Dermis blood vessel endothelial cell (primary cell): ENCODE measurements at places on chromosomes 7 and 10. TPM values are rescaled to one million over a fixed set of nuclear protein-coding genes. Genes with fewer than 3 reads are reported as not detected.
A peak's percentile ranks its signal among the peaks of the same experiment; 100 is the strongest.

DNA sequence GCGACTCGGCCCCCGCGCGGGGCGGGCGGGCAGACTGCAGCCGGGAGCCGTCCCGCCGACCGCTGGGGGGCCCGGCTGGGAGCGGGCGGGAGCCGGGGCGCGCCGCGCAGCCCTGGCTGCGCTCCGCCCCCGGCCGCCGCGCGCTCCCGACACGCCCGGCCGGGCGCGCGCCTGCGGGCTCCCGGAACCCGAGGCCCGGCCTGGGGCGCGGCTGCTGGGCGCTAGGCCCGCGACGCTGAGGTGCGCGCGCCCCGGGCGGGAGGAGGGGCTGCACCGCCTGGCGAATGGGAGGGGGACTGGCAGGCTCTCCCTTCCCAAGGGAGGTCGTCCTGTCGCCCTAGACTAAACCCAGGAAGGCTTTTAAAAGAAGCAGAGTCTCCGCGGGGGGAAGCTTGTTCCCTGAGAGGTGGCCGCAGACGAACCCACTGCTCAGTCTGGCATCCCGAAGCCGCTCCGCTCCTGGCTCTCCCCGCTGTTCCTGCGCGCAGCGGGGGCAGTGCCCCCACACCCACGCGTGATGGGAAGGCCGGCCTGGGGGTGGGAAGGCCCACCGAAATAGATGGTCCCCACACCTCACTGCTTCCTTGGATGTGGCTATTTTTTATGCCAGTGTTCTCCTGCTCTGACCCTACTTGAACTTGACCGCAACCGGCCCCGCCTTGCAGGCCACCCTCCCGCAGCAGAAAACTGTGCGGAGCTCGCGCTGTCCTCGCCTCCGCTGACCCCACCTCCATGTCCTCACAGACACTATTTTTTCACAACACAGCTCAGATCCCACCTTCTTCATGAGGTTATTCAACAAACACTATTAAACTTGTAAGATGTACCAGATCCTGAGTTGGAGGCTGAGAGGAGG, at the start of gene VOPP1:
TSS of gene VOPP1 (minus strand) at position 125 of the 856 bp plus-strand sequence. CDS start 178 bp downstream, outside the sequence.
- DNase-seq = peak; percentile 76

DNA sequence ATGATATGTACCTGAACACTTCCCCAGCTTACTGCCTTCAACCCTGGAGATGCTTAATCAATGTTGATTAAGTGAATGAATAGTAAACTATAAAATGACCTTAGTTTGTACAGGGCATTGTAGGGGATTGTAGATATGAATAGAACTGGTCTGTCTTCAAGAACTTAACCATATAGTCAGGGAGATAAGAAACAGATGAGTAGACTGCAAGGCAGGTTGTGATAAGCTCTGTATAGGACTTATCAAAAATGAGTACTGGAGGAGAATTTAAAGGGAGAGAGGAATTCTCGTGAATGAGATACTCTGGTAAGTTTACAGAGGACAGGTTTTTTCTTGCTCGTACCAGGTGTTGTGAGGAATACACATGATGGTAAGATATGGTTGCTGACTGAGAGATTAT, 27.6 kb downstream of the SGPL1 start:
- DNase-seq = no peak

Gene RET
- 1.0 and 1.2 TPM in 2 replicates for total RNA-seq

DNA sequence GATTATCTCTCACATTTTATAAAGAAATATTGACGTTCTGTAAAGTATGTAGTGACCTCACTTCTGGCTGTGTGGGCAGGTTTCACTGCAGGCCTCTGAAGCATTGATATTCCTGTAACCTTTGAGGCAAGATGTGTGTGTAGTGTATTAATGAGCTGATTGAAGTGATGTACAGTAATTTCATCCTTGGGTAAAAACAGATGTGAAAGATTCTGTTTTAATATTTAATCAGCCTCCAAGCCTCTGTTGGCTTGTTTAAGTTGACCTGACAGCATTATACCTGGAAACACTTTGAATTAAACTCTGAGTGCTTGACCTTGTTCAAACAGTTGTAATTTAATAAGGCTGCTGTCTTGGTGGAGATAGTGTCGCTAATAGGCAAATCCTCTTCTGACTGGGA, 74.9 kb downstream of the KAT6B start:
- DNase-seq = no peak

DNA sequence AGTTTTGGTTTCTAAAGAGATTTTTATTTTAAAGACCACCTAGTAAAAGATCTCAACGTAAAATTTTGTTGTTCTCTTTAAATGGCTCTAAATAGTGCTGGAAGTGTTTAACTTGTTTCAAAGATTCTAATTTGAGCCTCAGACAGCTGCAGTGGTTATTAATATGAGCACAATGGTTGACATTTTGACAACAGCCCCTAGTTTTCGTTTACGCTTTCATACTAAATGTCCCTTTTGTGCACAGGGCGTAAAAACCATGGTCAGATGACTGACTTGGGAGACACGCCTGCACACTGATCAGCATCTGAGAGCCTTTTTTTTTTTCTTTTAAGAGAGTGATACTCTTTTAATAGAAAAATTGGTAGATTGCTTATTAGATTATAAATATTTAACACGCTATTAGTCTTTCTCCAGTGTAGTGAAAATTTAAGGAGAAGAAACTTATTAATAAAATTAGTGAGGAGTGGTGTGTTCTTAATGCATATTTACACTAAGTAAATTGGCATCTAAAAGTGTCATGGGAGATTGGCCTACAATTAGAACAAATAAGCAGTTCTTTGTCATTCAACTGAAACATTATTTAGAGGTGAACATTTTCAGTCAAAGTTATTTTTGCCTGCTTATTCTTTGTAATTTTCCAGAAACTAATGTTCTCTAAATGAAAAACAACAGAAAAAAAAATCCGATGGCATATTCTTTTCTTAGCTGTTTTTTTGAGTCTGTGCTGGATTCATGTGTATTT, 182.8 kb upstream of the PHYHIPL start:
- DNase-seq = no peak

- DNase-seq = no peak
These were observed 35.1 kb downstream of the PDGFA start for GRCh38 chr7:484356-485101.

DNA sequence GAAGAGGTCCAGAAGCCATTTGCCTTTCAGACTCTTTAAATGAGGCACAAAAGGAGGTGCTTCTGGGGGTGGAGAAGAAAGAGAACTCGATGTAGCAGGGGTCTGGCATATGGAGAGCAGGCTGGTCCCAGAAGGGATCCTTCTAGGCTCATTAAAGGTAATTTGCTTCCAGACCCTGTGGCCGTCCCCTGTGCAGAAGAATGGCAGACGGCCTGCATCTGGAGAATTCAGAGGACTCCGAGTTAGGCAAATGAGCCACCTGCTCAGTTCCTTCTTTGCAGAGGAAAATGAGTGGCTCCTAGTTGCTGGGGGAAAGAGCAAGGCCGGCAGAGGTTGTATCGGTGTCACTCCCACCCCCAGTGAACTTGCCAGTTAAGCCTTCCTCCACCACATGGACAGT, 73.8 kb upstream of the FAM180A start:
- DNase-seq = no peak

Gene NFKB2
- total RNA-seq = 33.0 and 35.7 TPM in 2 replicates

DNA sequence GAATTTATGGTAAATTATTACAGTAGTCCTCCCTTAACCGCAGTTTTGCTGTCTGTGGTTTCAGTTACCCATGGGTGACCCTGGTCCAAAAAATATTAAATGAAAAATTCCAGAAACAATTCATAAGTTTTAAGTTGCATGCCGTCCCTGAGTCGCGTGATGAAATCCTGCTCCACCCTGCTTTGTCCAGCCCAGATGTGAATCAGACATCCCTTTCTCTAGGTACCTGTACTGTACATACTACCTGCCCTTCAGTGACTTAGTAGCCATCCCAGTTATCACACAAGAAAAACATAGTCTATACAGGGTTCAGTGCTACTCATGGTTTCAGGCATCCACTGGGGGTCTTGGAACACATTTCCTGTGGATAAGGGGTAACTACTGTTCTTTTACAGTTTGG, 20.5 kb upstream of the RHEB start:
- no peak for DNase-seq

DNA sequence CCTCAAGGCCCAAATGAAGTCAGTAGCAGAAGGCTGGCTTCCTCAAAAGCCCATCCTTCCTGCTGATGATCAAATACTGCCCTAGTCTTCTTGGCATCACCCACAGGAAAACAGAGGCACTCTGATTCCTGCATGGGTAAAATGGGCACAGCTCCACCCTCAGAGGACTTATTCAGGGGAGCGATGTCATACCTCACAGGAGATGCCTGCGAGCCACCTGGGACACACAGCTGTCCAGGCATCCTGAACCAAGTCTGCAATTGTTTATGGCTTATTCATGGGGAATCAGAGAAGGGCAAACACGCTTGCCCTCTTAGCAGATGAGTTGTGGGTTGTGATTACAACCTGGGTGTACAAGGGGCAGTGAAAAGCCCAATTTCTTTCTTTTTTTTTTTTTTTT, 22.0 kb upstream of the LMTK2 start:
- no peak for DNase-seq

GRCh38 chr10:35876248-35876647, 234.2 kb upstream of the FZD8 start:
- no peak for DNase-seq

Gene CFAP58
- 0.85 and 1.2 TPM in 2 replicates for total RNA-seq

Gene GPRIN2
- 0.09 and 0.17 TPM in 2 replicates for total RNA-seq

Gene AKR1C2
- total RNA-seq = 50.2 and 63.2 TPM in 2 replicates

Gene STEAP4
- total RNA-seq = not detected in 2 replicates

DNA sequence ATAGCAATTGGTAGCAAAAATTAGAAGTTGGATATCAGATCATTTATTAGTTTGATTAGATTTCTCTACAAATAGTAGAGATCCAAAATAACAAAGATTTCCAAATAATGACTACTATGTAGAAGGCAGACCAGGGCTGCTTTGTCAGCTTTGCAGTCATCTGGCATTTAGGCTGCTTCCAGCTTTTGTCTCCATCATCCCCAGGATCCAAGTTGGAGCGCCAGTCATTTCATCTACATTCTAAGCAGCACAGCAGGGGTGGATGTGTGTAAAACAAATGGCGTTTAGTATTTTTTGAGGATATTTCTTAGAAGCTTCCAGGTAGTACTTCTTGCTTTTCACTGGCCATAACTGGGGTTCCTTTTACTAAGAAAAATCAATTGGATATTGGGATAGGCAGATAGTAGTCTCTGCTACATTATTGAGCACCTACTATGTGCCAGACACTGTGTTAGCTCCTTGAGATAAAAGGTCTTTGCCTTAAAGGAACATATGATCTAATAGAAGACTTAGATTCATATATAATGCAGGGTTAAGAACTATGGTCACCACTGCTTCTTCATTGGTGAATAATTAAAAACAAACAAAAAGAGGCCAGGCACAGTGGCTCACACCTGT, 41.5 kb downstream of the TPST1 start:
- no peak for DNase-seq

GRCh38 chr7:732094-732541, 5.0 kb upstream of the PRKAR1B start:
- DNase-seq = peak; percentile 83

Gene CTAGE6
- 0.42 and 0.68 TPM in 2 replicates for total RNA-seq

DNA sequence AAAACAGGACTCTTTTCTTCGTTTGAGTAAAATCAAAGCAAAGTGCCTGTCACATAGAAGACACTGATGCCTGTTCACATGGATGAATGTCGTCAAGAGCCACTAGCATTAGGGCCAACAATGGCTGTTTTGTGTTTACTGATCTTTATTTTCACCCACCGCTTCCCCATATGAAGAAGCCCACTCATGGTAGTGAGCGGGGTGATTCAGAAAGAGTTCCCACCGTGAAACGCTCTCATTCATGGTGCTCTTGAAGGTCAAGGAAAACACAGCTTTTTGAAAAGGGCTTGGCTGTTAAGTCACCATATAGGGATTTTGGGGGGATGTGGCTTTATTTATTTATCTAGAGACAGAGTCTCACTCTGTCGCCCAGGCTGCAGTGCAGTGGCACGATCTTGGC, 12.5 kb downstream of the PROSER2 start:
- no peak for DNase-seq

Gene SLC13A4
- total RNA-seq = not detected in 2 replicates

Gene OR9A2
- total RNA-seq = not detected in 2 replicates

DNA sequence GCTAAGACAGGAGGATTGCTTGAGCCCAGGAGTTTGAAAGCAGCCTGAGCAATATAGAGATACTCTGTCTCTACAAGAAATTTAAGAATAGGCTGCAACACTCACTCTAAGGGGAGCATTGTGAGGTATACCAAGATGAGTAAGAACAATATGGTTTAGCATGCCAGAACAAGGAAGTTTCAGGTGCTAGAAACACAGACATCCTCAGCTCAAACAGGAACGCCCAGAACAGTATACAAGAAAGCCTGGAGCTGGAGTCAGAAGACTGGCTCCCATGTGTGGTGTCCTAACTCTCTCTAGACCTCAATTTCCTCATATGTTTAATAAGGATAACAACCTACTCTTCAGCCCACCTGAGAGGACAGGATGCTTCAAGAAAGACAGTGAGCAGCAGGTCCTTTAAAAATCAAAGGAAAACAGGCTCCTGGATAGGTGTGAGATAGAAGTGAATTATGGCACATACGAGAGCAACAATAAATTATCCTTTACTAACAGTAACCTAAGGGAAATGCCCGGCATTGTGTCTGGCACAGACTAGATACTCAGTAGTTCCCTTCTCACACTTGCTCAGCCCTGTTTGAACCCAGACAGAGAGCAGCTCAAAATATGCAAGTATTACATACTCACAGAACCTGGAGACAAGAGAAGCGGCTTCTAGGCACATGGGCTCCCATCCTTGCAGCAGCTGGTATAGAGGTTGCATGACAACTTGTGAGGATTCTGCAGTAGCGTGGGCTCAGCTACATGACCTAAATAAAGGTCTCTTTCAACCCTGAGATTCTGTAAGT, 45.4 kb downstream of the KAT6B start:
- DNase-seq = no peak

GRCh38 chr10:48838834-48839233, 100.8 kb downstream of the LRRC18 start:
- DNase-seq = no peak

GRCh38 chr7:121002048-121002756, 13.7 kb downstream of the CPED1 start:
- peak; percentile 24 for DNase-seq

DNA sequence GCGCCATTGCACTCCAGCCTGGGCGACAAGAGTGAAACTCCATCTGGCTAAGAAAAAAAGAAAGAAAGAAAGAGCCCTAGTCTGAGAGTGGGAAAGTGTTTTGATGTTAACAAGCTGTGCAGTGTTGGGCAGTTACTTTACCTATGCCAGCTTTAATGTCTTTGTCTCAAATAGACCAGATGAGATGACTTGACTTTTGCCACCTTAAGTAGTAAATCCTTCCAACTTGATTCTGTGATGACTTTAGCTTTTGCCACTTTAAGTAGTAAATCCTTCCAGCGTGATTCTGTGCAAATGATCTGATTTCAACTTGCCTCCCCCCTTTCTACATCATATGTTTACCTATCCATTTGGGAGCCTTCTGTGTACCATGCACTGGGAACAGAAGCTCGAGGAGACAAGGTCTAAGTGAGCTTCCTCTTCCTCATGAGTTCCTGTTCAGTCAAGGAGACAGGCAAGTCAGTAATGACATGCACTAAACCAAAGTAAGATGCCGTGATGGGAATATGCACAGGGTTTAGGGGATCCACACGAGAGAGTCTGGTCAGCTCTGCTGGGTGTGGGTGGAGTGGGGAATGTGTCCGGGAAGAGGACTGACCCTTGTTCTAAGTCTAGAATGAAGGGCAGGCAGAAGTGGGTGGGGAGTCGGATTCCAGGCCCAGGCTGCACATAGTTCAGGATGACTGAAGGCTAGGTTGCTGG, 17.2 kb downstream of the INPP5F start:
- no peak for DNase-seq
